ENCODE measurements at places on chromosomes 3 and 15.

DNA sequence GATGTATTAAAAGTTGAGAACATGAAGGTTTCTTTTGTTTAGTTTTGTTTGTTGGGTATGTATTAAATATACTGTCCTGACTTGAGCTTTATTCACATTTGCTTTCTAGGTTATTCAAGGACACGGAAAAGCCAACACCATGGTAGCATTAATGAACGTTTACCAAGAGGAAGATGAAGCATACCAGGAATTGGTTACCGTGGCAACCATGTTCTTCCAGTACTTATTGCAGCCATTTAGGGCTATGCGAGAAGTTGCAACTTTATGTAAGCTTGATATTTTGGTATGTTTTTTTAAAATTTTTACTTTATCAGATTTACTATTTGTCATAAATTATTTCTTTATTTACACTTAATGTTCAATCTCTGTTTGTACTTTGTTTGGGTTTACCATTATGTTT, 3.6 kb downstream of the WHAMM start:
- no peak for DNase-seq

DNA sequence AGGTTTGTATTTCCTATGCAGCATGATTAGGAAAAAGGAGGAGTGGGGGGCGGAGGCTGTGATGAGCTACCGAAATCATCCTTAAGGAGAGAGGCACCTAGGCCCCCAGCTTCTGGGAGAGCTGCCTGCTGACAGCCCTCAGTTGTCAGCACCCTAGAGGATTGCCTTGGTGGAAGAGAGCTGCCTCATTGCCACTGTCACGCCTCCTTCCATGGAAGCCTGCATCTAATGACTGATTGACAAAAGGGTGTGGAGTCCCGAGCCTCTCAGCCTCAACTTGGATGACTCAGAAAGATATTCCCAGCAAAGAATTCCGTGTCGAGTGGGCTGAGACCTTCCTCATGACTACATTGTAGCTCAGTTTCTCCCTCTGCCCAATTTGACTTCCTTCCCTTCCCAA, 320.4 kb upstream of the PROK2 start:
- no peak for DNase-seq

GRCh38 chr3:31973837-31974236, 7.2 kb downstream of the OSBPL10 start:
- DNase-seq: no peak

- DNase-seq: no peak
Observed at GRCh38 chr3:26637698-26638097, 15.1 kb downstream of the LRRC3B start.

- no peak for DNase-seq
Observed at GRCh38 chr3:127158614-127159229, 34.2 kb upstream of the PRR23E start.

DNA sequence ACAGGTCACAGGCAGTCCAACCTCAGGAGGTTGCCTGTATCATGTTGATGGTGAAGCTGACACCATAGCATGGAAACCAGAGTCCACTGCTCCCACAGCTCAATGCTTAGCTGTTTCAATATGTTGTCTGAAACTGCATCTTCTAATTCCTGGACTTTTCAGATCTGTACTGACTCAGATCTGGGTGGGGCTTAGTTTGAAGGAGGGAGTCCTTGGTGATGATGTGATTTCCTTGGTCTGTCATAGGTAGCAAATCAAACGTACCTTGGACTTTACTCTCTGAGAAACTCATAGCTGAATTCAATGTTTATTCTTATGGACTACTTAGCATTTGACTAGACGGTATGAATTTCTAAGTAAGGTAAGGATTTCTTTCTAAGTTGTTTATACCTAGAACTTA, at the start of gene HHLA2:
HHLA2 (plus strand) TSS at position 310 of the 400 bp plus-strand sequence. CDS start 55,266 bp downstream, outside the sequence.
- DNase-seq: no peak

DNA sequence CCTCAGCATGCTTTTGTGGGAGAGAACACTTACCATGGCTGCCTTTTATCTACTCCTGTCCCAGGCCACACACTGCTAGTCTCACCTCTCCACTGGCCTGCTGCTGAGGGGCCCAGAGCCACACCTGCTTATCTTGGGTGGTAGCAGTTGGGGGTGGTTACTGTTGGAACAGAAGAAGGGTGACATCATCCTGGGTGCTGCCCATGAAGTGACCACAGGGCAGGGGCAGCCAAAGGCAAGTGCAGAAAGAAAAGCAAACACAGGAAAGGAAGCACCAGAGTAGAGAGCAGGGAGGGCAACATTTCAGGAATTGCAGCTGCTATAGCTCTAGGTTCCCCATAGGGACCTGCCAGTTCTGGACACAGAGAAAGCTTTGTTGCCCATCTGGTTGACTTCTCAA, 345.2 kb downstream of the VPS13C start:
- no peak for DNase-seq

- DNase-seq: no peak
Observed at GRCh38 chr15:61729646-61730045, 330.6 kb downstream of the VPS13C start.

DNA sequence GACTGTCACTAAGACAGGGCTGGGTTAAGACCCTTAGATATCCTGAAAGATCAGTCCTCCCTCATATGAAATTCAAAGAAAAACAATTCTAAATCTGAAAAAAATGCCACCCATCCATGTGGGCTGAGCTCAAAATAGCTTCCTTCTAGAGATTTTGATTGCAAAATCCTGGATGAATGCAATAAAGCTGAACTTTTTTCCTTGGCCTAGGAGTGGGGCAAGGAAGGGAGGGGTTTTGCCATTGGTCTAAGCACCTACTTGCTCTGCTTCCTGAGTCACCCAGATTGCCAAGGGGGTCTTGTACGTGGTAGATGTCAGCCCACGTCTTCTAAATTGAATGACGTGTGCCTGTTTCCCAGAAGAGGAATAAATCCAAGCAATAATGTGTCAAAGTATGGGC, 15.3 kb upstream of the SMAD3 start:
- no peak for DNase-seq

- no peak for DNase-seq
Observed at GRCh38 chr3:170055209-170055608, 17.4 kb downstream of the GPR160 start.

GRCh38 chr3:45566196-45566595, 28.4 kb upstream of the LIMD1 start:
- DNase-seq: no peak

- DNase-seq: no peak
Observed at GRCh38 chr15:38517312-38517975, 47.2 kb downstream of the RASGRP1 start.

- DNase-seq: no peak
Observed at GRCh38 chr15:31004220-31004733, 12.8 kb upstream of the MTMR10 start.

DNA sequence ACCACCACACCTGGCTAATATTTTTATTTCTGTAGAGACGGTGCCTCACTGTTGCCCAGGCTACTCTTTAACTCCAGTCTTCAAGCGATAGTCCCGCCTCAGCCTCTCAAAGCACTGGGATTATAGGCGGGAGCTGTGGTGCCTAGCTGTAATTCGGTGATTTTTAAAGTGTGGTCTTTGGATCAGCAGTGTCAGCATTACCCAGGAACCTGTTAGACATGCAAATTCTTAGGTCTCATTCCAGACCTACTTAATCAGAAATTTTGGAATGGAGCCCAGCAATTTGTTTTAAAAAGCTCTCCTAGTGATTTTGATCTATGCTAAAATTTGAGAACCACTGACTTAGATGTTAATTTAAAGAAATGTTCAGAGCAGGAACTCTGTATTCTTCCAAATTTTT, 51.9 kb downstream of the GOLM2 start:
- DNase-seq: no peak

GRCh38 chr3:55551644-55552043, 64.5 kb upstream of the WNT5A start:
- DNase-seq: no peak

- no peak for DNase-seq
Observed at GRCh38 chr15:67839499-67839928, 331 bp downstream of the RNU6-1 start.

Measured in substantia nigra (tissue), 51 donors.